Erythroblast (primary cell): ENCODE measurements at places on chromosomes 6 and 20.

- no peak for DNase-seq
Measured at GRCh38 chr20:50826121-50826520, 31.3 kb downstream of the BCAS4 start.

DNA sequence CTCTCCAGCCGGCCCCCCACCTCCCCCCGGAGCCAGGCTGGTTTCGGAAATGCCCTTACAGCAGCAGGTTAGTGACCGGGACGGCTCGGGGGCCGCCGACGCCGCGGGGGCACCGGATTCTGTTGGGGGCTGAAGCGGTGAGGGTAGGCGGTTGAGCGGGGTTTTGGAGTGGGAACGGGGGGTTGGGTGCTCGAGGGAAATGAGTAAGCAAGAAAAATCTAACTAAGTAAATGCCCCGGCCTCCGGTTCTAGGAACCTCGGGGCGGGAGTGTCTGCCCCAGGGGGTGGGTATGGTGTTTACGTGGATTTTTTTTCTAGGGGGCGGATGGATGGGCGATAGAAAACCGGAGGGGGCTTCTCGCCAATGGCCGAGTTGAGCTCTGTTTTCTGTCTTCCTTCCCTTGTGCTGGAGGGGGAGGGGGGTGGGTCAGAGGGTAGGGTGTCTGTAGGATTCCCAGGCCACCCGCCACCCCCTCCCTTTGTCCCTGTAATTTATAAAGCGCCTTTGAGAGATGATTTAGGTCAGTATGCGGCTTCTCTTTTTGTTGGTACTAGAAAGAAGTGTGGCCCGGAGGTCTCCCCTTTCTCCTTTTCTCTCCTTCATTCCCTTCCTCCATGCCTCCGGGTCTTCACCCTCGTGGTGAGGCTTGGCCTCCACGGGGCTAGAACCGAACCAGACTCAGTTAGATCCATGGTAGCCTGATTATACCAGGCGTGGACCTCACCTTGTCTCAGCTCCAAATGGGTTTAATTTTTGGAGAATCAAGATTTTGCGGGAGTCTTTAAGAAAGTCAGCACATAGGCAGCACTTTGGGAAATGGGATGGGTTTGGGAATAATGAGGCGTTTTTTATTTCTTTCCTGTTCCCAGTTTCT, 2.3 kb downstream of the E2F3 start:
- DNase-seq, result peak; percentile 80

DNA sequence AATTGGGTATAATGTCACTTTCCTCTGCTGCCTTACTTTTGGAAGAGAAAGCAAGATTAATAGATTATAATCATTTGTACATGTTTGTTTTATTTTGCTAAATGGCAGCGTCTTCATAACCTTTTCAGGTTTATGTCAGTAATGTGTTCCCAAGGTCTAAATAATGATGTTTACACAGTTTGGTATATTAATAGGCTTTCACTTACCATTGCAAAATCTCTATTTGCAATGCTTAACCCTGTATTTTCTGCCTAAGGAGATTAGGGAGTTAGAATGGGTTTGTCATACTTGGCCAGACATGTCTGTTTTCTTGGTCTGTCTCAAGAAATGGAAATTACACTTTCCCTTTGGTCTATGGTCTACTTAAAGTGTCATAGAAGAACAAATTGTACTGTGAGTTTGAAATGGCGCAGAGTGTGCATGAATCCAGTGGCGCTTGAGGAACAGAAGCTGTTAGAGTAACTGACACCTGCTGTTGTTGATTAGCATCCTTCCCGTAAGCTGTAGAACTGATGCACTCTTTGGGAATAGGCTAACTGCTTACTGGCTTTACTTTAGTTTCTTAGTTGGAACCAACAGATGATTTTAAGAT, 261.1 kb downstream of the SAMD5 start:
- DNase-seq, result no peak

DNA sequence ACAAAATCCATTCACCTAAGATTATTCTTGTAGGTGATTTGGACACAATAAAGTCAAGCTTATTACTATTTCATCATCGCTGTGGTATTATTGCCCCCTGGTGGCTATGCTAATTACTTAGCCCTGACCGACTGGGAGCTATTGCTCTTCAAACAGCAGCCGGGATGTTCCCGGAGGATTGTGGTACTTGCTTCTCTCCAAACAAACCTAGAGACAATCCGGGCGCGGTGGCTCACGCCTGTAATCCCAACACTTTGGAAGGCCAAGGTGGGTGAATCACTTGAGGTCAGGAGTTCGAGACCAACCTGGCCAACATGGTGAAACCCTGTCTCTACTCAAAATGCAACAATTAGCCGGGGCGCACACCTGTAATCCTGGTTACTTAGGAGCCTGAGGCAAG, 15.4 kb upstream of the STMND1 start:
- peak; percentile 46 for DNase-seq

- no peak for DNase-seq
Measured at GRCh38 chr20:23257848-23258746, 92.5 kb upstream of the NXT1 start.

GRCh38 chr20:58039274-58040092, 189.0 kb downstream of the ANKRD60 start:
- no peak for DNase-seq

DNA sequence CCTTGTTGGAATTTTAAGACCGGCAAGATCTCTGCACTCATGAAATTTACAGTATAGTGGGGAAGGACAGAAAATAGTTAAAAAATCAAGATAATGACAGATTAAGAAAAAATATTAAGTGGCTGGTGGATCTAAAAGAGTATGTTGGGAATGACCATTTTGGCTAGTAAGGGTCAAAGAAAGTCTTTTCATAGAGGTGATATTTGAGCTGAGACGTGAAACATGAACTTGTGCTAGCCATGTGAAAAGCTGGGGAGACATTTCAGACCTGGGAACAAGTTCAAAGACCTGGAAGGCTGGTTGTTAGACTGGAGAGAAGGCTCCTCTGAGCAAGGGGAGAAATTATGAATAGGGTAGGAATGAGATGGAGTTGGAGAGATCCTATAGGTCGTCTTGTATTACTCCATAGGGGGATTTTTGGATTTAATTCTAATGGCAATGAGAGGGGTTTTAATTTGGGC, 4.7 kb downstream of the BICRAL start:
- no peak for DNase-seq
